ENCODE measurements at places on chromosomes 2 and 18.

DNA sequence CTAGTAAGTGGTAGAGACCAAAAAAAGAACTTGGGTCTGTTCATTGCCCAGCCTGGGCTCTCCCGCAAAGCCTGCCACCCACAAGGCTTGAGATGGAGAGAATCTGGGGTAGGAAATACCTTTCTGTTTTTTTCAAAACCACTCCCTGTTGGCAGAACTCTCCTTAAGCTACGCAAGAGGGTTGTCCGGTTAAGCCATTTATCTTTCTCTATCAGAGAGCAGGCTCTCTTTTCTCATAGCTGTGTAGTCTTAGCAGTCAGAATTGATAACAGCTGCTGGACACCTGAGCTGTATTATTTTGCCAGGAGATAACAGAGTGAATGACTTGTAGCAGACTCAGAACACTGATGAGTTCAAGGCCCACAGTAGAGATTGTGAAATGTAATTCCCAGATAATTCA lies 1088.1 kb downstream of the TSN start:
- no peak for DNase-seq

DNA sequence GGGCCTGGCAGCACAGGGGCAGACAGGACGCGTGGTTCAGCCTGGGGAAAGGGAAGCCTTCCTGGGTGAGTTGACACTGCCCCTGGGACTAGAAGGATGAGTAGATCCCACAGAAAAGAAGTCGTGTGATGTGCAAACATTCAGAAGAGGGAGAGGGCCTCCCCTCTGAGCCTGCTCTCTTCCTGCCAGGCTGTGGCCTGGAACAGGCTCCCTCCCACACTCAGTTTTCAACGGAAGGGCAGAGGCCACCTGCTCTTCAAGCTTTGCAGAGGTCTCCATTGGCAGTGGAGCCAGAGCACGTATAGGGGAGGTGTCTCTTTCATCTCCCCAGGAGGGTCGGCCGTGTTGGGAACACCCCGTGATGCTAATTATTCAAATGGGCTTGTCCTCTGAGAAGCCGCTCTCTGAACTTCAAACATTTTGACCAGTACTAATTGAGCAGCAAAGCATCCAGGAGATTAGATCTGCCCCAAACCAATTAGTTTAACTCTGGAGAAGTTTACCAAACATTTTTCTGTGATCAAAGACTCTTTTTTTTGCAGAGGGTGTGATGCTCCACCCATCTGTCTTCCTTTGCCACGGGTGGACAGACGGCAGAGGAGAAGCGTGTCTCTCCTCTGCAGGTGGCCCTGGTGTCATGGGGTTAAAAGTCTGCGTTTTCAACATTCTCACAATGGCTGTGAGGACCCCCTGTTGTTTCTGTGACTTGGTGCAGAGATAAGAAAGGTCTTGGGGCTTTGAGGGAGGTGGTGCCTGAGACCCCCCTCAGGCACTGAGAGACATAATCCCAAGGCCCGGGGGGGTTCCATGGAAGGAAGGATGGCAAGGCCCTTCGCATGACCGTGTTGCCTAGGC lies 29.5 kb upstream of the ODC1 start:
- DNase-seq: no peak

- DNase-seq: no peak
Measured at GRCh38 chr2:121809607-121810006, 54.2 kb downstream of the TSN start.

- no peak for DNase-seq
Measured at GRCh38 chr2:170975127-170975942, 46.3 kb downstream of the GORASP2 start.

GRCh38 chr2:101408925-101409324 lies 21.6 kb upstream of the CREG2 start:
- DNase-seq: no peak

DNA sequence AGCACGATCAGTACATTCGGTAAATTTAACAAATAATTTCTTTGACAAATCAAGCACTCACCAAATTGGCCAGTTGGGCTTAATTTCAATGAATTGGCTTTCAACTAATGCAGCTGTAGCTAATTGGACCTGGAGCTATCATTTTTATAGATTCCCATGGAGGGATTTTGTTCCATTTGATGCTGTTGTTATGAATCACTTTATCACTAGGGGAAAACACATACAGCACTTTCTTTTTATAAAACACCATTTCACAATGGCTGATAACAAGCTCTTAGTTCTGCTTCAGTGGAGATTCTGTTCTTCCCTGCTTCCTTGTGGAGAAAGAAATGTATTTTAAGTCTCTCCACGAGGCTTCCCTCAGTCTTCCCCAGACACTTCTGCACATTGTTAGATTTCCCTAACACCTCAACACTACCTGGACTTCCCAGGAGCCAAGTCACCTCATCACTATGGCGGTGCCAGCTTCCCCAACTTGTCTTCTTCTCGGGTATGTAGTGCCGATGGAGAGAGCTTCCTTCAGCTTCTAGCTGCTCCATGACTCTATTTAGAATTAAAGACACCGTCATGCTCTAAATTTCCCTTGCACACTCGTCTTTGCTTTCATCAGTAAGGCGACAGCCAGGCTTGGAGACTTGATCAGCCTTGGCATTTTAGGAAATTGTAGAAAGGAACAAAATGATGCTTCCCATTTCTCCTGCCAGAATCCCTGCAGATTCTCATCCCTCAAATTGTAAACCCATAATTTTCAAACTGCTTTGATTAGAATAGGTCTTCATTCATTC lies 72.0 kb downstream of the INPP5D start:
- DNase-seq: no peak

DNA sequence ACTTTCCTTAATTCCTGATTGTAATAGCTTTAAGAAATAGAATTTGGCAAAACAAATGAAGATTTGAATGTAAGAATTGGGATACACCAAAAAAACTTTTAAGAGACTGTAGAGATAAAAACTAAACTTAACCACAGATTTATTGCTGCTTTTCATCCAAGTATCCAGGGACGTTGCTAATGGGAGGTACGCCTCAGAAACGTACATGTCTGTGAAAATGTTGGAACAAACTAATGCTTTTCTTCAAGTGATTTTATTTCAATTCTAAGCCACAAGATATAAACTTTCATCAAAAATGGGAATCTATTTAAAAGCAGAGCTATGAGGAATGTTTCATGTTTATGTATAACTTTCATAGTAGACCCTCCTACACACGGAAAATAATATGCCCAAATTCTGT lies 66.3 kb downstream of the ARHGAP15 start:
- DNase-seq: no peak

DNA sequence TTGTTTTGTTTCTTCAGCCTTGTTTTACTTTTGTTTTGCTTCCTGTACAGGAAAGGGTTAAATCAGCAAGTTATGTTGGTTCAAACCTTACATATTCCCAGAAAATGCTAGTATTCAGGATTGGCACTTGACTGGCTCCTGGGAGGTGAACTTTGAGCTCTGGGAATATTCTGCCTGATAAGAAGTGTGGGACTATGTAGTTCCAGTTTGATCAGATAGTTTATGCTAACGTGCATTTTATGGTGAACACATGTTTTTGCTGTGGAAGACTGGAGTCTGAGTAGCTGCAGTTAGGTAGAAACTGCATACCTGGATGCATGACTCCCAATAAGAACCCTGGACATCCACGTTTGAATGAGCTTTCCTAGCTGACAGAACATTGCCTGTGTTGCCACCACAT lies 603.1 kb upstream of the HS6ST1 start:
- no peak for DNase-seq

GRCh38 chr18:28791101-28791500 lies 614.2 kb upstream of the CDH2 start:
- DNase-seq: no peak

- no peak for DNase-seq
Measured at GRCh38 chr2:165239230-165239629, at the start of gene SCN2A. TSS of gene SCN2A (plus strand) at chr2:165239414. CDS start at chr2:165295824, 56,410 bp downstream.

- DNase-seq: no peak
Measured at GRCh38 chr2:201978986-201979385, 54.7 kb upstream of the FZD7 start.

GRCh38 chr18:44893045-44893706 lies 212.5 kb downstream of the SETBP1 start:
- DNase-seq: no peak

- DNase-seq: no peak
Measured at GRCh38 chr2:12764849-12765605, 48.3 kb downstream of the TRIB2 start.

GRCh38 chr2:31318361-31319336 lies 84.7 kb downstream of the EHD3 start:
- no peak for DNase-seq

GRCh38 chr18:79468119-79468789 lies 72.5 kb downstream of the NFATC1 start:
- no peak for DNase-seq

- no peak for DNase-seq
Measured at GRCh38 chr2:64538764-64539433, 14.8 kb downstream of the AFTPH start.

DNA sequence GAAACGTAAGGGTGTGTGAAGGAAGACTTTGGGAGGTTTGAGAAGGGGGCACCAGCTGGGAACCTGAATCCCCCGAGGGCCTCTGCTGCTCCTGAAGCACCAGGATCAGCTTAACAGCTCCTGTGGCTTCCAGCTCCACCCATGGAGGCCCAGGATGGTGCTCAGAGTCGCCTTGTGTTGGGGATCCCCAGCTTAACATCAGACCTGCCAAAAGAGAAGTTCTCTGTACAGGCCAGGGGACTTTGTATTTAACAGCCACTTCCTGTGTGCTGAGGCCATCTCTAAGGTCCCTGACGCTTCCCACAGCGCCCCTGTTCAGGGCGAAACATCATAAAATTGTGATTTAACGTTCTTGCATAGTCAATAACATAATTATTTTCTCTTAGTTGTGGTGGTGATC lies 77.5 kb downstream of the NCK2 start:
- DNase-seq: no peak

GRCh38 chr18:44699572-44700261 lies 19.0 kb downstream of the SETBP1 start:
- DNase-seq: no peak

DNA sequence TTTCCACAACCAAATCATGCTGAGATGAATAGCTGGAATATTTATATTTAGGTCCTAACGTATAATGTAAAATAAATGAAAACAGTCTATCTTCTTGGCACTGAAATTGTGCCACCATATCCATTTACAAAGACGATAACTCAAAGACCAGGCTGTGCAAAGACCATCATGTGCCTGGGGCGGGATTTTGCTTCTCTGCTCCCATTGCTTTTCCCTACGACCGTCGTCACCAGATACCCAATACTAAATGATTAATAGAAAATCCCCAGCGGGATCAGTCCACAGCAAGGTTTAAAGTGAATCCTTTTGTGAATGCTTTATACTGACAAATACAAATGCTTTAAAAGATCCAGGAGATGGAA lies 194.3 kb upstream of the ARL4C start:
- DNase-seq: no peak

GRCh38 chr2:117502121-117502520 lies 312.4 kb upstream of the DDX18 start:
- no peak for DNase-seq

- DNase-seq: no peak
Measured at GRCh38 chr18:26438980-26439379, 109.4 kb downstream of the KCTD1 start.

- no peak for DNase-seq
Measured at GRCh38 chr2:121382744-121383143, 97.7 kb upstream of the TFCP2L1 start.

DNA sequence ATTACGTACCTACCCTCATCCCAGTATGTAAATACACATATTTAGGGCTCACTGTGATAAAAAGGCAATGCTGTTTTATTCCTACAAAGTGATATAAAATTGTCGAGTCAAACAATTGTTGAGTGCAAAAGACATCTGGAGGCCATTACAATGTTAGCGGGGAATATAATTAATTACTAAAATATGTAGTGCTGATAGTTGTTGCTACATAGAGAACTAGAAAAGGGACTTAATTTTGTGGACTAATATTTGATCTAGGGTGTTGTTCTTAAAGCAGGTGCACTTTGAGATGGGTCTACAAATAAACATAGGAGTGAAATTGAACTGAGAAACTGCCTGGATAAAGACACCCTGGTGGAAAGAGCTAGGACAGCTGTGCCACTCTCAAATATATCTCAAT lies 300.1 kb downstream of the NOL4 start:
- no peak for DNase-seq

DNA sequence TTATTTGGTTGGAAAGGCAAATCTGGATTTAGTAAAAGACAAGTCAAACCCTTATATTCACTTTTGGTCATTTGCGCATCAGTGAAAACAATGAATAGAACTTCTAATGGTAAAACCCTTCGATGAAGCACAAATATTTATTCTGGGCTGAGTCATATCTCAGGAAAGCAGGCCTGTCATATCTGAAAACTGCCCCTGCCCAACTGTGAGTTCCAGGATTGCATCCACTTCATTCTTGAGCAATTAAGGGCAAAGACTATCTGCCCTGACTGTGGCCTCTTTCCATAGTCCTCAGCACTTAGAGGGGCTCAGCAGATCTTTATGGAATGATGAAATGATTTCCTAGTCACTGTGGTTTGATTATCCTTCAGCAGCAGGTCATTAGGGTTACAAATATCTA lies 795.2 kb upstream of the ID2 start:
- DNase-seq: no peak

DNA sequence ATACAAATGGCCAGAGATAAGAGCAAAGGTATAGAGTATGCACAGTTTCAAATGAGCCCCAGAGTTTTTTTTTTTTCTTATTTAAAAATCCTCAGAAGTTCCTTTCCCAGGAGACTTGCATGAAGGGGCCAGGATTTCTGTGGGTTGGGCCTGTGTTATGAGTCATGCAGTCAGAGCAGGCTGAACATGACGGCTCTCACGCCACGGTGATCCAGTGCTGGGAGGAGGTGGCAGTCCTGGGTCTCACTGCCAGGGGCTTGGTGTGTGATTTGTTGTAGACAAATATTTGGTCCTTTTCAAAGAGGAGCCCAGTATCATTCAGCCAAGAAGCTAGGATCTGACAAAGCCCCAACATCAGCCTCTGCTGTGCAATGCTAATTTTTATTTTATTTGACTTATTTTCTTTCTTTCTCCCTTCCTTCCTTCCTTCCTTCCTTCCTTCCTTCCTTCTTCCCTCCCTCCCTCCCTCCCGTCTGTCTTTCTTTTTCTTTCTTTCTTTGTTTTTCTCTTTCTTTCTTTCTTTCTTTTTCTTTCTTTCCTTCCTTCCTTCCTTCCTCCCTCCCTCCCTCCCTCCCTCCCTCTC lies 10.4 kb upstream of the KCNE4 start:
- no peak for DNase-seq

DNA sequence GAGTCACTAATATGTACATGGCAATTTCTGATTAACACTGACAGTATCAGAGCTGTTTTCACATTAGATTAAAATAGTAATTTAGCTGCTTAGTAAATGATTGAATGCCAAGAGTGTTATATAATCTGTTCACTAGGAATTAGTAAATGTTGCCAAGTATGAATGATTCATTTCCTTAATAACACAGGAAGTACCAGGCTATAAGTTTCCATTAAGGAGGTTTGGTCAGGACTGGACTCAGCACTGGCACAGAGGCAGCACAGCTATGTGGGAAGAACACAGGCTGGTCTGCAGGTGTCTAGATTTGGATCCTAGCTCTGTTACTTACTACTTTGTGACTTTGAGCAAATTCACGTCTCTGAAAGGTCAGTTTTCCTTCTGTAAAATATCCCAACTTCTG lies 97.2 kb downstream of the TDRD15 start:
- no peak for DNase-seq

GRCh38 chr2:74439803-74440377 lies 1.8 kb downstream of the RTKN start:
- no peak for DNase-seq

GRCh38 chr2:5706717-5707455 lies 14.7 kb downstream of the SOX11 start:
- no peak for DNase-seq

All from T-helper 17 cell (primary cell).